Kidney epithelial cell (primary cell): ENCODE measurements at places on chromosomes 4 and X. TPM values are rescaled to one million over a fixed set of nuclear protein-coding genes. Genes with fewer than 3 reads are reported as not detected.

Gene DNAAF6
- not detected in 2 replicates for total RNA-seq

Gene WNK3
- total RNA-seq, result 3.1 and 6.5 TPM in 2 replicates

Gene ZNF185
- total RNA-seq, result 39.2 and 45.4 TPM in 2 replicates

Gene PABPC1L2B
- total RNA-seq, result 0.17 TPM in 1 of 2 replicates, not detected in the other

Gene MGARP
- 0.08 TPM in 1 of 2 replicates, not detected in the other for total RNA-seq

Gene FRAS1
- total RNA-seq, result 28.4 and 35.8 TPM in 2 replicates

Gene RTL3
- not detected in 2 replicates for total RNA-seq

Gene CFAP299
- total RNA-seq, result not detected in 2 replicates

Gene LEF1
- total RNA-seq, result 9.1 and 13.2 TPM in 2 replicates
